ENCODE measurements at places on chromosomes 2 and 18.

GRCh38 chr2:132383956-132384355 lies 32.6 kb upstream of the GPR39 start:
- H3K27ac ChIP-seq: no peak overlapping the region
- no peaks in the 10 kb centered on the region for H3K27me3 ChIP-seq
- no peak overlapping the region for H3K4me3 ChIP-seq
- no peaks in the 10 kb centered on the region for H3K36me3 ChIP-seq
- DNase-seq: no peak

GRCh38 chr2:69001879-69002278 lies 11.1 kb upstream of the ANTXR1 start:
- no peak for DNase-seq
- no peaks in the 10 kb centered on the region for H3K27me3 ChIP-seq
- no peak overlapping the region for H3K4me3 ChIP-seq
- no peak overlapping the region for H3K27ac ChIP-seq
- no peaks in the 10 kb centered on the region for H3K4me1 ChIP-seq

- no peak overlapping the region for H3K27ac ChIP-seq
- no peak for DNase-seq
Observed at GRCh38 chr2:12642859-12643258, 73.9 kb upstream of the TRIB2 start.

- H3K27me3 ChIP-seq: no peaks in the 10 kb centered on the region
- no peaks in the 10 kb centered on the region for H3K4me1 ChIP-seq
- H3K36me3 ChIP-seq: no peaks in the 10 kb centered on the region
Observed at GRCh38 chr2:158321264-158321663, 135.3 kb downstream of the CCDC148 start.

- H3K27ac ChIP-seq: no peak overlapping the region
- H3K4me3 ChIP-seq: no peak overlapping the region
- H3K4me1 ChIP-seq: no peaks in the 10 kb centered on the region
- DNase-seq: no peak
Observed at GRCh38 chr2:205245652-205246051, 436.6 kb upstream of the NRP2 start.

DNA sequence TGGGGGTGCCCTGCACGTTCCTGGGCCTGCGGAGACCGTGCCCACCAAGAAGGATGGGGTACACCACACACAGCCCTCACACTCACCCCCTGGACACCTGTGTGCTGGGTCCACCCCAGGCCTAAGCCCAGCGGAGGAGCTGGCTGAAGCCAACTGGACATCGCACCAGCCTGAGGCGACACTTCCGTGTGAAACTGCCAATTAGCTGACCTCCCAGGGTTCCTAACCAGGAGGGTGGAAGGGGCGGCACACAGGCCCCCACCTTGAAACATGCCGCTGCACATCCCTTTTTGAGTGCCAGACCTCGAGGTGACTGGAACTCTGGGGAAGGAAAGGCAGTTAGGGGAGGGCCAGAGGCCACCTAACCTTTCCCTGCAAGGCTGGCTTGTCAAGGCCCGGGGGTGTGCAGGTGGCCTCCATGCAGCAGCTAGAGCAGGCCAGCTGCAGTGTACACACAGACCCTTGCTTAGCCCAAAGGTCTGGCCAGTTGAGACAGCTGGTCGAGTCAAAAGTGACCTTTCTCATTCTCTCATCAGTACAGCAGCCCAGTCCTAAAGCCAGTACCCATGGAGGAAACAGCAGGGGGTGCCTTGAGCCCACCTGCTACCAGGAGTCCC lies 4.5 kb downstream of the STK25 start:
- no peak overlapping the region for H3K27ac ChIP-seq
- H3K4me3 ChIP-seq: no peak overlapping the region
- no peak for DNase-seq

GRCh38 chr18:5627776-5628511 lies 84.1 kb upstream of the EPB41L3 start:
- H3K36me3 ChIP-seq: no peaks in the 10 kb centered on the region
- no peak for DNase-seq

GRCh38 chr2:100960688-100961087 lies 41.4 kb upstream of the RPL31 start:
- H3K4me1 ChIP-seq: peaks cover 14% of the 10 kb centered on the region
- H3K27me3 ChIP-seq: no peaks in the 10 kb centered on the region
- no peak for DNase-seq
- no peak overlapping the region for H3K4me3 ChIP-seq
- H3K36me3 ChIP-seq: no peaks in the 10 kb centered on the region
- H3K27ac ChIP-seq: no peak overlapping the region

GRCh38 chr2:233654501-233654900 lies 17.2 kb upstream of the UGT1A9 start:
- no peak for DNase-seq
- H3K27ac ChIP-seq: no peak overlapping the region
- H3K27me3 ChIP-seq: no peaks in the 10 kb centered on the region
- H3K36me3 ChIP-seq: no peaks in the 10 kb centered on the region
- H3K4me1 ChIP-seq: no peaks in the 10 kb centered on the region
- no peak overlapping the region for H3K4me3 ChIP-seq

DNA sequence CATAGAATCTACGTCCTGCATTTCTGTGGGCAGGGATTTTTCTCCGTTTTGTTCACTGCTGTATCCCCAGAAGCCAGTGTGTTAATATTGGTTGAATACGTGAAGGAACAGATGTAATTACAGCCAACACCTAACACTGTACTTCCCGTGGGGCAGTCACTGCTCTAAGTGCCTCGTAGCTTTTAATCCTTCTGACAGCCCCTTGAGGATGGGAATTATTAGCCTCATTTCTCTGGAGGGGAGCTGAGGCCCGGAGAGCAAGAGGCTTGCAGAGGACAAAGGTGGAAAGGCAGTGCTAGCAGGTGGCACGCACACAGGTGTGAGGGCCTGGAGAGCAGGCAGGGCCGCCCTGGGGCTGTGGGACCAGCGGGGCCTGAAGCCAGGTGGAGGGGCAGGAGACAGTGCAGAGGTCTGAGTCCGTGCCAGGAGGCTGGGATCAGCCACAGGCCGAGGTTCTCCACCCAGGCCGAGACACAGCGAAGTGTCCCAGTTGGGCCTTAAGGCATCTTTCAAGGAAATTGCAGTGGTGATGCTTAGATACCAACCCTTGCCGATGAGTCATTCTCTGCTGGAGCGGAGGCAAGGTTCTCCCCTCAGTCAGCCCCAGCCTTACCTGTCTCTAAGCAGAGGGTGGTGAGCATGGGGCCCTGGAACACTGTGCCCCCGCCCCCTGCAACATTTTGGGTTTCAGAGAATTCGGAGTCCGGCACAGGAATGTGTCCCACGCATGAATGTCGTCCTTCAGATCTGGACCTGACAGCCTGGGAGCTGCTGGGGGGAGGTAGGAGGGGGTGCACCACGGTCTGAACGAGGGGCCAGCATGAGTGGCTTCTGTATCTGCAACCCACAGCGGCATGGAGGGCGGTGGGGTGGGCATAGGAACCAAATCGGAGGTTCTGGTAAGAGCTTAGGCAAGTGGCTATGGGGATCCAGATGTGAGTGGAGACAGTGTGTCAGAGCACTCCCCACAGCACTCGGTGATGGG lies 122.6 kb downstream of the GBX2 start:
- no peaks in the 10 kb centered on the region for H3K27me3 ChIP-seq
- H3K36me3 ChIP-seq: no peaks in the 10 kb centered on the region
- H3K4me1 ChIP-seq: no peaks in the 10 kb centered on the region
- DNase-seq: no peak
- H3K27ac ChIP-seq: no peak overlapping the region

DNA sequence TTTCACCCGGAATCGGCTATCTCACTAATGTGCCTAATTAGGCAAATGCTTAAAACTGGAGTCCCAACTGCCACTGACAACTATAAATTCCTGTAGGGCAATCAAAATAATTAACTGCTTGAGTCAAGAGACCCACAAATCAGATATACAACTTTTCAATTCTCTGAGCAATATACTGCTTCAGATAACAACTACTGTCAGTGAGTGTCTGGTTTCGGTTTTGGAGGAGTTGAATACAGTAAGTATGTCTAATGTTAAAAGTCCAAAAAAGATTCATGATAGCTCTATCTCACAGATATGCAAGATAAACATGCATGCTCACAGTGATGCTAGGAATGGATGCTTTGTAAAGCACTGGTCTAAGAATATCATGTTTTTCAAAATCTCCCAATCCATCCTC lies 283.3 kb downstream of the NRXN1 start:
- H3K4me3 ChIP-seq: no peak overlapping the region
- H3K27me3 ChIP-seq: no peaks in the 10 kb centered on the region
- no peaks in the 10 kb centered on the region for H3K4me1 ChIP-seq
- H3K27ac ChIP-seq: no peak overlapping the region

DNA sequence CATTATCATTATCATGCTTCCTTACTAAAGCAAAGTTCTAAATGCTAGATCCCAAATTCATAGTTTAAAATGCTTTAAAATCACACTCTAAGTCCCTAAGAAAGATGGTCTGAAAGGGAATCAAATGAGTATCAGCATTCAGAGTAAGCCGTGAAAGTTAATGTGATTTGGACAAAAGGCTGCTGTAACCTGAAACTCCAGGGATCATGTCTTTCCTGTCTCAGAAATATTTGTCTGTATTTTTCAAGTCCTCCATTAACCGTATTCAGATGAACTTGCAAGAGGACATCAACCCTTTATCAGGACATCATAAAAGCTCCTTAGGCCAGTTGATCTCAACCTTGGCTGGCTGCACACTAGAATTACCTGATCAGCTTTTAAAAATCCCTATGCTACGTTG lies 324.3 kb upstream of the PKDCC start:
- no peaks in the 10 kb centered on the region for H3K36me3 ChIP-seq
- no peak overlapping the region for H3K27ac ChIP-seq
- H3K4me3 ChIP-seq: no peak overlapping the region
- H3K4me1 ChIP-seq: peaks cover 21% of the 10 kb centered on the region
- no peaks in the 10 kb centered on the region for H3K27me3 ChIP-seq
- no peak for DNase-seq

- DNase-seq: no peak
- H3K27me3 ChIP-seq: no peaks in the 10 kb centered on the region
- H3K4me3 ChIP-seq: no peak overlapping the region
- H3K36me3 ChIP-seq: peaks cover 13% of the 10 kb centered on the region
Observed at GRCh38 chr2:32192418-32192817, 26.8 kb downstream of the SLC30A6 start.
